Activated CD8-positive, alpha-beta memory T cell treated with anti-CD3 and anti-CD28 coated beads for 1 hour (primary cell): ENCODE measurements at places on chromosomes 7 and 10.

GRCh38 chr7:47950714-47951113, 2.4 kb upstream of the PKD1L1 start:
- DNase-seq: no peak

DNA sequence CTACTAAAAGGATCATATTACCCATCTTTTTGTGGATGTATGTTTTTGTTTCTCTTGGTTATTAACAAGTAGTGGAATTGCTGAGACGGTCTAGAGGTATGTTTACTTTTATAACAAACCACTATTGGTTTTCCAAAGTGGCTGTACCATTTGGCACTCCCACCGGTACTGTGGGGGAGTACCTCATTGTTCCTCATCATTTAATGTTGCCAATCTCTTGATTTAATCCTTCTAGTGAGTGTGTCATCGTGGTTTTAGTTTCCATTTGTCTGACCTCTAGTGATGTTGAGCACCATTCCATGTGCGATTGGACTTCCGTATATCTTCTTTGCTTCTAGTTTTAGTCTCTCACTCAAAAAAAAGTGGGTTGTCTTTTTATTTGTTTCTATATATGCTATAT, 50.4 kb downstream of the RBM33 start:
- DNase-seq: no peak

DNA sequence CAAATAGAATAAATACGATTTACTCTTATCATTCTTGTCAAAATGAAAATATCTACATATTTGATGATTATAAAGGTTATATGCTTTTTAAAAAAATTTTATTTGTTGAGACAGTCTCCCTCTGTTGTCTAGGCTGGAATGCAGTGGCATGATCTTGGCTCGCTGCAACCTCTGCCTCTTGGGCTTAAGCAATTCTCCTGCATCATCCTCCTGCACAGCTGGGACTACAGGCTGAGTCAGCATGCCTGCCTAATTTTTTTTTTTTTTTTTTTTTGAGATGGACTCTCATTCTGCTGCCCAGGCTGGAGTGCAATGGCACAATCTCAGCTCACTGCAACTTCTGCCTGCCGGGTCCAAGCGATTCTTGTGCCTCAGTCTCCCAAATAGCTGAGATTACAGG, 48.9 kb downstream of the PUS7 start:
- no peak for DNase-seq

DNA sequence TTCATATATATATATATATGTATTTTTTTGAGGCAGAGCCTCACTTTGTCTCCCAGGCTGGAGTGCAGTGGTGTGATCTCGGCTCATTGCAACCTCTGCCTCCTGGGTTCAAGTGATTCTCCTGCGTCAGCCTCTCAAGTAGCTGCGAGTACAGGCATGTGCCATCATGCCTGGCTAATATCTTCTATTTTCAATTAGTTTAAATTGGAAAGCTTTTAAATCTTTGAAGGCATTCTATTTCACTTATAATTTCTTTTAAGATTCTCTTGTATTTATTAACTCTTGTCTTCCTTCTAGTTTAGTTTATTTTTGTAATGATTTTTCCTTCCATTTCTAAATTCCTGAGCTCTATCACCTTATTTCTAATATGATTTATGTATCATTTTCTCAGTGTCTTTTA, 71.2 kb downstream of the TPST1 start:
- DNase-seq: no peak

GRCh38 chr7:90025771-90026170, 128.5 kb upstream of the STEAP1 start:
- no peak for DNase-seq

GRCh38 chr7:42128703-42129102, 108.3 kb downstream of the GLI3 start:
- no peak for DNase-seq

GRCh38 chr10:120493411-120494312, 36.6 kb downstream of the PLPP4 start:
- DNase-seq: no peak

GRCh38 chr7:117666031-117666430, 186.2 kb downstream of the CFTR start:
- no peak for DNase-seq

- DNase-seq: no peak
These were observed 117.2 kb downstream of the ANLN start for GRCh38 chr7:36506820-36507219.

DNA sequence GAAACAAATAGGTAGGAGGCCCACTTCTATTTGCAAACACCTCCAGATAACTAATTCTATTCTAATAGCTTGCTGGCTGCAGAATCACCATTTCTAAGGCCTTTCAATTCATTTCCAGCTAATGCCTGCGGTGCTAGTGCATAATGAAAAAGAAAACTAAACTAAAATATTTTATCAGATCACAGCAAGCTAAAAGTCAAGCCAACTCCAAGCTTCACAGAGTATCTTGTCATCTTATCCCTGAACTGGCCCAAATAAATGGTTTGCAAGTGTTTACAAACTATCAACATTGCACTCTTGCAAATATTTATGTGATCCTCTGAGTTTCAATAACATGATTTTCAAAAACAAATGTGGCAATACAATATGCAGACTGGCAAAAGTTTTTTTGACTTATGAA, 166.0 kb downstream of the IPMK start:
- no peak for DNase-seq

GRCh38 chr7:146764458-146764857, 647.9 kb downstream of the CNTNAP2 start:
- DNase-seq: no peak

DNA sequence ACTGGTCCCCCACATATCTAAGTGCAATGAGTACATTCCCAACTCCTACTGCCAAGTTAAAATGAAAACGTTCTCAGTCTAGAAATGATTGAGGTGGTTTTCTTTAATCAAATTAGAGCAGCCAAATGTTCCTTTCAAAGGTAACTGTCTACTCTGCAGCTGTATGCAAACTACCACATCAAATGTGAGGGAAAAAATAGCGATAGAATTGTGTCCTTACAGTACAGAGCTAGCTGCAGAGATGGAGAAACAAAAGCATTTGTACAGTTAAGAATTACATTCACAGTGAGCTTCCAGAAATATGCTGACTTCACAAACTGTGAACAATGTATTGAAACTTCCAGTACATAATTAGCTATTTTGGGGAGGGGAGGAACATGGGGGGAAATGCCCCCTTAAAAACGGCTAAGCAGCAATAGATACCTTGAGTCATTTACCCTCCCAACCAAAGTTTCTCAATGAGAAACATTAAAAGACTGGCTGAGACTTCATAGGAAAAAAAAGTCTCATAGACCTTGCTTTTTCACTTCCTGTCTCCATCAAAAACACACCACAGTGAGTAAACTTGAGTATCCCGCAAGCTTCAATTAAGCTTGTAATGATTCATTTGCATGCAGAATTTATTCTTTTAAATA, 22.9 kb downstream of the CDK6 start:
- DNase-seq: no peak

DNA sequence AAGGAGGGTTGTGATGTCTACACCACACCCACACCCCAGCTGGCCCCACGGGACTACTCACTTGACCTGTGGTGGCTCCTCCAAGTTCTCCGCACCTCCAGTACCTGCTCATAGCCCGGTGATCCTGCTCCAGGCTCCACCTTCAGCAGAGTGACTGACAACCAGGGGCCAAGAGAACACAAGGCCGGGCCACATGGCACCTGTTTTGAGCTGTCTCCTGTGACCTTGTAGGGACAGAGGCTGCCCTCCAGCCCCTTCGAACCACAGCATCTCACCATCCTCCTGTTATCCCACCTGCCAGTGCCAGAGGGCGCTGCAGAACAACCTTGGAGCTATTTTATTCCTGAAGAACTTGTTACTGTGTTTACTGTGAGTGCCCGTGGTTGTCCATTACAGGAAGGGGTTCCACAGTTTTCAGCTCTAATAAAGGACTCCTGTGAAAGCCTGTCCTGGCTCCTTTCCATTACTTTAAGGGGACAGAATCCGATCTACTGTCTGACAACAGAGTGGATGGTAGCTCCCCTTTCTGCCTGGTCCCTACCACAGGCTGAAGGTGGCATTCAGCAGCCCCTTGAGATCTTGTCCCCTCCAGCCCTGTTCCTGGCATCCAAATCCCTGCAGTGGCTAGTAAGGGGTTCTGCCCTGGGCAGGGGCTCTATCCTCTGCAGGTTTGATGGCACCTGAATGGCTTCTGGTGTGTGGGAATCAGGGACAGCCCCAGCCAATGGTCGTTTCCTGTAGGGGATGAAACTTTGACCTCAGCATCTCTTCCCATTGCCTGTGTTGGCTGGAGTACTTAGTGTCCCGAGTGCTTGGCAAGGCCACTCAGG, 50.8 kb downstream of the C10orf120 start:
- no peak for DNase-seq

- DNase-seq: no peak
These were observed 6.5 kb upstream of the INMT start for GRCh38 chr7:30745261-30745941.

DNA sequence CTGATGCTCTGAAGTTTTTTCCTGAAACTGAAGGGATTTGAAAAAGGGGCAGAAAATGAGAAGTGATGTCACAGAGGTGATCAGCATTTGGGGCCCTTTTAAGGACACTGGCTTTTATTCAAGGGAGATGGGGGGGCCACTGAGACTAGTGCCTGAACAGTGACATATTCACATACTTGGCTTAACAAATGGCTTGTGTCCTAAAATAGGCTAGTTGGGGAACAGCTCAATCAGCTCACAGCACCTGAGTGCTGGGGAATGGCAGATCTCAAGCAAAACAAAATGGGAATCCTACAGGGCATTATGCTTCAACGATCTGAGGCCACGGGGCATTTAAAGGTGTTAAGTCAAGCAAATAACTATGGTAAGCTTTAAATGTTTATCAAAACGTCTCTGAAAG, 90.1 kb downstream of the UBE2H start:
- no peak for DNase-seq

DNA sequence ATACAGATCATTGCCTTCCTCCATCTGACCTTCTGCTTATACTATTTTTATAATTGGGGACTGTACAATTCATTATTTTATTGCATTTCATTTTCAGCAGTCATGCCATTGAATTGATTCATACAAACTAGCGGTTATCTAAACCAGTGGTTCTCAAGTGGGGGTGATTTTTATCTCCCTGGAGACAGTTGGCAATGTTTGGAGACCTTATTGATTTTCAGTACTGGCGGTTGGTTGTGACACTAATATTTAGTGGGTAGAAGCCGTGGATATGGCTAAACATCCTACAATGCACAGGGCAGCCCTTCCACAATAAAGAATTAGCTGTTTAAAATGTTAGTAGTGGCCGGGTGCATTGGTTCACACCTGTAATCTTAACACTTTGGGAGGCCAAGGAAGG, 765.9 kb downstream of the LRMDA start:
- no peak for DNase-seq

DNA sequence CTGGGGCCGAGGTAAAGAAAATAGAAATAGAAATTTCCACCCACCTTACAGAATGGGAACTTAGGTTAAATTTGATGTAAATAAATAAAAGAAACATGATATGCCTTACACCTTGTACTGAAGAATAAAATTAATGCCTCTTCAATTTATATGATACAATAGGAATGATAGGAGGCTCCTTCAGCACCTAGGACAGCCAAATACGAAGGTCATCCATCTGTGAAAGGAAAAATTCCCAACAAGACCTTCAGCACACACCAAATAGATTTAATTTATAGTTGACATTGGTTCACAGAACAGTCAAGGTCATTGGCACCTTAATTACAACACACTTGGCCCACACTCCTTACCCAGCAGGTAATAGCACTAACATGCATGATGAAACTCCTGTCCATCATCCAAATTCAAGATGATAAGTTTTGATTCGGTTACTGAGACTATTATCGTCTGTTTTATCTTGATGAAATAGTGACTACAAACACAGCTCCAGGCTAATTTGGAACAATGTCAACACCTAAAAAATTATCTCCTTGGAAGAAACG, 250.9 kb downstream of the SNX13 start:
- no peak for DNase-seq

GRCh38 chr10:117218654-117219053, 21.4 kb downstream of the KCNK18 start:
- DNase-seq: no peak

DNA sequence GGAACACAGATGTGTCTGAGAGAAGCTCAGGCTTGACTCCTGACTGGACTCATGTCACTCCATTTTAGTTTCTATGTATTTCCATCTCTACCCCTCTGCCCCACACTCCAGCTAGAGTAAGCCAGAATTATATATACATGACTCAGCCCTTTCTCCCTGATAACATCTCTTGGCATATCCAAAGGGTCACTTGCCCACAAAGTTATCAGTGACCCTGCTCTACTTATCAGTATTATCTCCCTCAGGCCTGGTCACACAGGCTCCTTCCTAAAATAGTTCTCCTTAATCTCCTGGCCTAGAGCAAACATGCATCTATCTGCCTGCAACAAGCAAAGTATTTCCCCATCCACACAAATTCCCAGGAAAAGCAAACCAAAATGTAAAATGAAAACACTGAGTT, 598.3 kb downstream of the SUGCT start:
- DNase-seq: no peak
